Stimulated activated CD8-positive, alpha-beta memory T cell treated with anti-CD3 and anti-CD28 coated beads, Interleukin-4, amount 100 ng/mL, for 1 hour (primary cell): ENCODE measurements at places on chromosomes 5 and 9.

DNA sequence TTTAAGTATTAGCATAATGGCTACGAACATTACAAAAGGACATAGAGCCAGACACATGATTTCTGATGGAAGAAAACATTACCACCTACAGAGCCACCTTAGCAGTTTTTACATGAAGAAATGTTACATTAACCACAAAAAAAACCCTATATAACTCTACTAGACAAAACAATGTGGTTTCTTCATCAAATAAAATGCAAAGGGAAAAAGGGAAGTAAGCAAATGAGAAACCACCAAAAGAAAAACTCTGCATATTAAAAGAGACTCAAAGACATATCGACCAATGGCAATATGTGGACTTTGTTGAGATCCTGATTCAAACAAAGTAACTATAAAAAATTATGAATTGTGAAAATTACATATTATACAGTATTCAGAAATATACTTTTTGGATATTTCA, 132.7 kb downstream of the TSSK1B start:
- no peak for DNase-seq

- no peak for DNase-seq
Observed at GRCh38 chr9:97848480-97849237, 4.4 kb upstream of the FOXE1 start.

- no peak for DNase-seq
Observed at GRCh38 chr9:127667906-127668305, 38.9 kb upstream of the CFAP157 start.

DNA sequence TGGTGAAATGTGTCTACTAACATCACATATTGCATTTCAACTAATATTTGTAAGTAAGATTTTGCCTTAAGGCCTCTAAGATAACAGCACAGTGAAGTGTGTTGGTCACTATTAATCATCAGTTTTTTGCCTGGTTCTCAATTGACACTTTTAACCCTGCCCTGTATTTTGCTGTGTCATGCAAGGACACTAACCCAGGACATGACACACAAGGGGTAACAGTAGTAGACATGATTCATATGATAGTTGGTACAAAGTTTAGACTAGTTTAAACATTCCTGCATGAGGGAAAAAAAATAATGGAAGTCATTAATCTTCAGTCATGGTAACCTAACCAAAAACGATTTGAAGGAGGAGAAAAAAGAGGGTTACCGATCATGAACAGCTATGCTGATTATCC, 207.0 kb downstream of the DEPDC1B start:
- no peak for DNase-seq

DNA sequence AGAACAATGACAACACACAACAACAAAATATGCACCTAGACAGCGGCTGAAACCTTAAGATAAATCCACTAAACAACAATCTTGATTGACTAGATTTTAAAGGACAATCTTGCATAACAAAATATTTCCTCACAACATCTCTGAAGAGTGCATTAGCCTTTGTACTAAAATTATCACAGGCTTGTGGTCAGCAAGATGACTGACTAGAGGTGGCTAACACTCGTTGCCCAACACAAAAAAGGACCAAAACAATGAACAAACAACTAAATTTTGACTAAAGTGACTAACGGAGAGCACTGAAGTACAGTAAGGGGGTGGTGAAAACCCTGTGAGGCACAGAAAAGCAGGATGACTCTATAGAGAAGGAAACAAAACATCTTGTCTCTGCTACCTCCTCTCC, 183.9 kb downstream of the BRINP1 start:
- no peak for DNase-seq

DNA sequence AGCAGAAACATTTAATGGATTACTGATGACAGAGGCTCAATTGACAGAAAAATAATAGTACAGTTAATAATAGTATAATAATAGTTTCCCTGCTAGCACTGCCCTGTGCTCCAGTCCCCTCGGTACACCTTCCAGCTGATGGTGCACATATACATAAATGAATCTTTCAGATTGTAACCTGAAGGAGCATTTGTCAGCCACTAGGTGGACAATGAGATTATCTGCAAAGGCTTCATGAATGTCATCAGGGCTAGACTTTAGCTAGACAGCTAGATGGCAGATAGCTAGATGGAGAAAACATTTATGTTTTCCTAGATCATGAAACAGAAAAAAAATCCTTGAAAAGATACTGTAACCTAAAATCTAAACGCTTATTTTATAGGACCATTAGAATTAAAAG, 304.4 kb upstream of the SMC2 start:
- DNase-seq = no peak

DNA sequence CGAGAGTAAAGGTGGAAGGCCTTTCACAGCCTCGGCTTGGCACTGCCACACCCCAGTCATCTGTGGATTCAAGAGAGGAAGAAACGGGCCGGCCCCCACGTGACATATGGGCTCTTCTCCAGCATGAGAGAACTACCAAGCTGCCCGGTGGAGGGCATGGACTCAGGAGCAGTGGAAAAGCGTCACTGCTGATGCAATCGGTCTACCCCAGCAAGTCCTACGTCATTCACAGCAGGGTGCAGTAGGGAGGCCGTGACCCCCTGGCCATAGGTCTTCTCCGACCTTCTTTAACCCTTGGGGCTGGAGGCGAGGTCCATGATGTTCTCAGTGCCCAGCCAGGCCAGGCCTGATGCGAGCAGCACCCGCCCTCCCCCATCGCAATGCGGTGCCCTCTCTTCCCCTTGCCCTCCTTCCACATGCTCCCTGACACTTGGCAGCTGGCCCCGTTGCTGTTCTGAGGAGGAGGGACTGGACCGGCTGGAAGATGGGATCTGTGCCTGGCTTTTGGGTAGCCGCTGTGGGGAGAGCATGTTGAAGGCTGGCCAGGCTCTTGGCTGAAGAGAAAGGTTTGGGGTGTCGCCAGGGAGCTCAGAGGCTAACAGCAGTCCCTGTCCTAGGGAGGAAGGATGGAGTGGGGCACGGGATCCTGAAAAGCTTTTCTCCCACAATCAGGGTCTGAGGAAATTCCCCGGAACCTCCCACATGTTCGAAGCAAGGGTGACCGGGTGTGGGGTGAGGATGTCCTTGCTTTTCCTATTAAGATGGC, 89.8 kb downstream of the LIFR start:
- DNase-seq = no peak

DNA sequence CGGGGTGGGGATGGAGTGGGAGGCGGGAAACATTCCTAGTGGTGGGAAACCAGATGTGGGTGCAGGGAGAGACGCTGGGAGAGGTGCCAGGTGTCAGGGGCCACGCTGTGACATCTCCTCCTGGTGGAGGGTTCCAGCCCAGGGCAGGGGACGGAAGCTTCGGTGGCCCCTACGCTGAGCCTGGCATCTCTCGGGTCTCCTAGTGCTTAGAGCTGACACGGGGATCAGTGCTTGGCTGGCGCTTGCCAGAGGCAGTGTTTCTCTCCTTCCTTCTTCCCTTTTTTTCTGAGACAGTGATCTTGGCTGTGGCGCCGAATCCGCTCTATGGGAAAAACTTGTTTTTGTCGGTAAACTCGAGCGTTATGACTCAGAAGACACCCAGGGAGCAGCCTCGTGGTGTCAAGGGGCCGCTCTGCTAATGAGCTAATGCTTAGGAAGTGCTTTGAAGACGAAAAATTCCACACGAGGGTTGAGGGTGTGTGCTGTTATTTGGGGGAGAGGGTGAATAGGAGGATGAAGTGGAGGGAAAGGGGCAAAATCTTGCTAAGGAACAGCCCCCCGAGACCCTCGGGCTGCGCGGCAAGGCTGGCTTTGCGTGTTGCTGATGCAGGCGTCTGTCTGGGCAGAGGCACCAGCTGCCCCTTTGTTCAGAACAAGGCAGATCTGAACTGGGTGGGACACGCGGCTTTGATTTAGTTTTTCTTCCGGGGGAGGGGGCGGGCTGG, 20.4 kb upstream of the IER5L start:
- no peak for DNase-seq

DNA sequence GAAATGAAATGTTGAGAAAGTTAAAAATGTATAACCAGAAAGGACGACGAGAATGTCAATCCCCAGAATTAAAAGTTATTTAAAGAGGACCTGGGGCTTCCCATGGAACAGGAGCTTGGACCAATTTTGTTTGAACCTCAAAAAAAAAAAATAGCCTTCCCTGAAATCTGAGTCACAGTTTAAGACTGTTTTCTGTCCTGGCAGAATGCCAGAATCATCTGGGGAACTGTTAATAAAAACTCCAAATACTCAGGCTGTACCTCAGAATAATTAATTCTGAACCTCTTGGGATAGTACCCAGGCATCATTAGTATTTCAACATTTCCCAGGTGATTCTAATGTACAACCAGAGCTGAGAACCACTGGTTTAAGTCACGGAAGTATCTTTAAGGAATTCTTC, 102.2 kb upstream of the SLCO6A1 start:
- DNase-seq = no peak

GRCh38 chr5:98909363-98909762, 19.4 kb downstream of the CHD1 start:
- no peak for DNase-seq

DNA sequence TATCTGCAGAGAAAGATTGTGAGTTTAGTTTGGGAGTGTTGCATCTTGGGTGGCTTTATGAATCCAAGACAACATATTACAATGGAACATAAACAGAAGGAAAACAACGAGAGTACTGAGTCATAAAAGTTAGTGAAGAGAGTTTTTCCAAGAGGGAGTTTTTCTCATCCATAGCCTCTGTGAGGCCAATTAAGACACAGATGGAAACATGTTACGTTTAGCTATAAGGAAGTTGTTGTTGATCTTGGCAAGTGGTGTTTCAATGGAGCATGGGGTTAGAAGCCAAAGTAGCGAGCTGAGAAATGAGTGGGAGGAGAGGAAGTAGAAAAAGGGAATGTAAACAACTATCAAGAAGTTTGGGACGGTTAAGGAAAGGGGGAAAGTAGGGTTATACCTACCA, 53.3 kb upstream of the SPATA31D4 start:
- DNase-seq = no peak

DNA sequence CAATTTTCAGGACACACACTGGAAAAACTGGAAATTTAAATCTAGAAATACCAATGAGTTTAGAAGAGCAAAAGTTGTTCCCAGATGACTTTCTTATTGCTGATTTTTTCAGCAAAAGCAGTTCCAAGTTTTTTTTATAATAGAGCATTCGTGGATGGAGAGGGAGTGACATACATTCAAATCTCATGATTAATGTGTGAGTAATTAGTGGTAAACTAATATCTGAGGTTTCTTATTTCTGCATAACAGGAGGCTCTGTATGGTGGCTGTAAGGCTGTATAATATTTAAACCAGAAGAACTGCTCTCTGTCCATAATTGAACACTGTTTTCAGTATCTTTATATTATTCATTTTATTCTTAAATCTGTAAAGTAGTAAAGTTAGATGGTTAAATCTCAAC, 25.8 kb downstream of the LYSMD3 start:
- no peak for DNase-seq

- no peak for DNase-seq
Observed at GRCh38 chr5:170920196-170920595, 58.4 kb downstream of the RANBP17 start.

DNA sequence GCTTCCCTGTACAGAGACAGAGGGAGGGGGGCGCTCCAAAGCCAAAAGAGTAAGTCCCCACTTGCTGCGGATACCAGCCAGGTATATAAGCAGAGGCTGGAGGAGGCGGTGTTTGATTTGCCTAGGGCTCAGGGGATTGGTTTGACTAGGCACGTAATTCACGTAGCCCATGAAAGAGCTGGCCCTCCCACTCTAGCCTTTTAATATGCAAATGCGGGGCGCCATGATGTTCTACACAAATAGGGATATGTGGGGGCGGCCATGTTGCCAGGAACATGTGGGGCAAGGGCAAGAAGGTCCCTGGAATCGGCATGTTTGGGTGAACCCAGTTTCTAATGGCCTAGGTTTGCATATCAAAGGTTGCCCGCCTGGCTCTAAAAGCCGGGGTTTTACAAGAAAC, 3.3 kb upstream of the PRLR start:
- DNase-seq = no peak

GRCh38 chr5:143515829-143516228, 112.3 kb upstream of the NR3C1 start:
- no peak for DNase-seq

DNA sequence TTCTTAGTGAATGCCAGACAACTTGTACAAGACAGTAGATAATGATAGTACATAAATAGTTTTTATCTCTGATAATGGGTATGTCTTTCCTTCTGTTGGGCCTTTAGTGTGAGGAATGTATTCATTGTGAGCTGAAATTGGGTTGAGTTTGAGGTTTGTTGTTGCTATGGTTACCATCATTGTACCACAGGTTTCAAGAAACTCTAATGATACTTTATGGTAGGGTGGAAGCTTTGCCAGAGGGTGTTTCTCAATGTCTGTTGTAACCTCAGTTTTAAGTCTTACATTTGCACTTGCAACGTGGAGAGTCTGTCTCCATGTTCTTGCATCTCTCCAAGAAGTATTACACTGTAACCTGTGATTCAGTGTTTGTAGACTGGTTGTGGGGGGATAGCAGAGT, 1550.1 kb downstream of the MAT2B start:
- no peak for DNase-seq

DNA sequence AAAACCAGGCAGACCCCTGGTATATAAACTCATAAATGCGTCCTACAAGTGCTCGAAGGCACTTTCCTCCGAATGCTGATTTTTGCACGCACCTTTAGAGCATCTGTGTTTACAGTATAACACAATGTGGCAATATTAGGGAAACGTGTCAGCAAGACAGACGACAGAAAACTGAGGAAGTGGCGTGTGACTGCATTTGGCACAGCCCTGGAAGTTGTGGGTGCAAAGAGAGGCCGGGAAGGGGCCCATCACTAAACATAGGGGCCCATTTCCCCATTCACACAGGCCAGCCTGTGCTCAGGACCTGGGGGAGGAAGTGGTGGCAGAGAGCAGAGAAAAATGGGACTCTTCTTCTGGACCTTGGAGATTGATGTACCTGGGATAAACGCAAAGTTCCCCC, 48.2 kb downstream of the RASGEF1C start:
- DNase-seq = no peak

DNA sequence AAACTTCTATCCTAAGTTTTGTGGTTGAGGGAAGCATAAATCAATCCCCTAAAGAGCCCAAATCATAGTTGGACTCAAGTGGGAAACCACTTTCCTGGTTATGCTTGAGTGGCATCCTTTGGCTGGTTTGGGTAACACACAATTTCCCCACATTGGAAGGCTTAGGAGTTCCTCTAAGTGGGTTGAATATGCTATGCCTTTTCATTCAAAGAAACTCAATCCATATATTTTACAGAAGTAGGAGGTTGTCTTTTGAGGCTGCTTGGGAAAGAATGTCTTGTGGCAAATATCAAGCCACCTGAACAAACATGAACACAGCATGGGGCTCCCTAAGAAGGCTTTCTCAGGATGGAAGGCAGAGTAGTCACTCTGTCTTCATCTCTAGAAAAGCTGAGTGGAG, 121.1 kb downstream of the SPATA31D1 start:
- no peak for DNase-seq

GRCh38 chr9:87102126-87102525, 154.8 kb upstream of the GAS1 start:
- DNase-seq = no peak
